SJCRH30 (cell line): ENCODE measurements at places on chromosomes 3 and 15.

GRCh38 chr3:124609402-124609801, 120.8 kb upstream of the UMPS start:
- no peak for DNase-seq

DNA sequence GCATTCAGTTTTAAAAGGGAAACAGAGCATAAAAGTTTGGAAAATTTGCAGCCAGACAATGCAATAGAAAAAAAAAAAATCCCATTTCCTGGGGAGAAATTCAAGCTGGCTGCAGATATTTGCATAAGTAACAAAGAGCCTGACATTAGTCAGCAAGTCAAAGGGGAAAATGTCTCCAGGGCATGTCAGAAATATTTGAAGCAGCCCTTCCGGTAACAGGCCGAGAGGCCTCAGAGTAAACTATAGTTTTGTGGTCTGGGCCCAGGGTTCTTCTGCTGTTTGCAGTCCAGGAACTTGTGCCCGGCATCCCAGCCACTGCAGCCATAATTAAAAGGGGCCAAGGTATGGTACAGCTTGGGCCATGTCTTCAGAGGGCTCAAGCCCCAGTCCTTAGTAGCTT, 411.6 kb upstream of the BCHE start:
- DNase-seq: no peak

GRCh38 chr15:61069394-61070075, 159.6 kb downstream of the RORA start:
- peak; percentile 84 for DNase-seq

- DNase-seq: peak; percentile 87
These were observed 49.5 kb downstream of the ARHGAP31 start for GRCh38 chr3:119343719-119344118.

DNA sequence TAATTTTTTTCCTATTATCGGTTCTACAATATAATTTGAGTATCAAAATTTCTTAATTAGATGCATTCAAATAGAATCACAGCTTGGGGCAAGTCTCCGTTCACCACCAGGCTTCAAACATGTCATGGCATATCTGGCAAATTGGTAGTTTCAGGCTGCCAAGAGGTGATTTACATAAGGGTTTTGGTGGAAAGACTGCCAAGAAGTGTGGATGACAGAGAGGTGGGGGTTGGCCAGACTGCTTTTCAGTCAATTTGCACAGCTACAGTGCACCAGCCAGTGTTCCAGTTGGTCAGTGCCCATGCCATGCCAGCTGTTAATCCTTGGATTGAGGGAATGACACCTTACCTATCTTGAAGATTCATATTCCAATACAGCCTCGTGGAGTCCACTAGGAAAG, 8.4 kb upstream of the GSK3B start:
- DNase-seq: no peak
